NCI-H460 (cell line): ENCODE measurements at places on chromosomes 12 and 14. TPM values are rescaled to one million over a fixed set of nuclear protein-coding genes. Genes with fewer than 3 reads are reported as not detected.
A peak's percentile ranks its signal among the peaks of the same experiment; 100 is the strongest.

KRT6B gene
- not detected in 2 replicates for total RNA-seq

DNA sequence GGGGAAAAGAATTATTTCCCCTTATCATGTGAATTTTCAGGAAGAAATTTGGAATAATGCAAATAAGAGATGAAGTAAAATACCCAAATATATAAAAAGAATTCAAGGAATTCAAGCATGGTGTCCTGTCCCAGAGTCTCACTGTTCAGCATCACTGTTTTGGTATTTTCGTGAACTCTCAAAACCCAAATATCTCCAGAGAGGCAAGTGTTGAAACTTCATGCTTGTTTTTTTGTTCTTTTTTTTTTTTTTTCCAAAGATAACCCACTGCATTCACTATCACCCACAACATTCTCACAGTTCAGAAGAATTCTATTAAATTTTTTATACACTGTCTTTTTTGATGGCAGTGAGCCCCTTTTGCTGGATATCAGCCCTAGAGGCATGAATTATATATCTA, 354.9 kb downstream of the DIO2 start:
- DNase-seq = no peak

DNA sequence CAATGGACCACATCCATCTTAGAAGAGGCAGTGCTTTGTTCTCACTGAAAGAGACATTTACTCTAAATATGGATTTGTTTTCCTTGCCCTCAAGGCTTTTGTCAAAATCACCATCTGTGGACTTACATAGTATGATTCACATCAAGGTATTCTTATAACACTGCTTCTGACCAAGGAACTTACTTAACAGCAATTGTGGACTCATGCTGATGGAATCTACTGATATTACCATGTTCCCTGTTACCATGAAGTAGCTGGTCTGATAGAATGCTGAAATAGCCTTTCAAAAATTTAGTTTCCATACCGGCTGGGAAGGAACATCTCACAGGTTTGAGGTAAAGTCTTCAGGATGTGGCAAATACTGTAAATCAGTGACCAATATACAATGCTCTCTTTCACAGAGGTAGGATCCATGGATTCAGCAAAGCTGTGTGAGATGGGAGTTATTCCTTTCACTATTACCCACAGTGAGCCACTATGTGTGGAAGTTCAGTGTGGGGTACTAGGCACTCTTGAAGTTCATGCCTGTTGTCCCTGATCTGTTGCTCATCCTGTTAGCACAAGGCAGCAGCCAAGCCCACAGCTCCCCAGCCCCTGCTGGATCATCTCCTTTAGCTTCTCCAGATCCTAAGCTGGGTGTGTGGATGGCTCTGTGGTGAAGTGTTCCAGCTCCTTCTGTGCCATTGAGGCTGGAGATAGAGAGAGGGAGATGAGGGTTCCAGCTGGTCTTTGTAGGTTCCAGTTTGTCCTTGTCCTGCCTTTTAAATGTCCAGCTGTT, 126.4 kb downstream of the ATP23 start:
- no peak for DNase-seq

- DNase-seq = no peak
Observed at GRCh38 chr12:6104027-6104426, 20.4 kb downstream of the VWF start.

DNA sequence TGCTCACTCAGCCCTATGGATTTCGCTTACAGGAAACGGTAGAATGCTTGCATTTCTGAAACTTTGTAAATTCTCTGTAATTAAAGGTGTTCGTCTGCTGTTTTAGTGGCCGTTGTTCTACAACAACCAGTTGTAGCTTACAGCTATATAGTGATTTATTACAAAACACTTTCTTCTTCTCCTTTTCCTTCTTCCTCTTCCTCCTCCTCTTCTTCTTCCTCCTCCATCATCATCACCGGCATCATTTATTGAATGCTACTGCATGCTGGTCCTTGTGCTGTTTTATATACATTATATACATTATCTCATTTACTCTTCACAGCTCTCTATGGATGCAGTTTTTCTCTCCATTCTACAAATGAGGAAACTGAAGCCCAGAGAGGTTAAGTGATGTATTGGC, 6.4 kb downstream of the ETV6 start:
- no peak for DNase-seq

MFAP5 gene
- total RNA-seq = not detected in 2 replicates

DNA sequence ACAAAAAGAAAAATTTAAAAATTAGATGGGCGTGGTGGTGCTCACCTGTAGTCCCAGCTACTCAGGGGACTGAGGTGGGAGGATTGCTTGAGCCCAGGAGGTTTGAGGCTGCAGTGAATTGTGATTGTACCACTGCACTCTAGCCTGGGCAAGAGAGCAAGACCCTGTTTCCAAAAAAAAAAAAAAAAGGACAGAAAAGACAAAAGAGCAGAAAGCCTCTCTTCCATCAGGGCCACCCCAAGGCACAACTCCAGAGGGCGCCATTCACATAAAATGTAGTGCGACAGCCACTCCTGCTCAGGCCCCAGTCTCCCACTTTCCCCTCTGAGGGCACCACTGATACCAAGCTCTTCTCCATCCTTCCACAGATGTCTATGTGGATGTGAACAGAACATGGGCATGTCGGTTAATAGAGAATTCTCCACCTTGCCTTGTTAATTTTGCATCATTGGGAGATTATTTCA, 41.8 kb downstream of the DGLUCY start:
- no peak for DNase-seq

- DNase-seq = peak; percentile 56
Observed at GRCh38 chr12:108457006-108457733, 57.9 kb upstream of the FICD start.

GRCh38 chr12:128611736-128612135, 212.0 kb downstream of the SLC15A4 start:
- DNase-seq = no peak

TCHP gene
- total RNA-seq = 26.2 and 36.0 TPM in 2 replicates

- DNase-seq = no peak
Observed at GRCh38 chr12:63964301-63964700, 119.8 kb downstream of the SRGAP1 start.

TM9SF1 gene
- total RNA-seq = 61.4 and 63.5 TPM in 2 replicates

GRCh38 chr12:122013136-122013535, 8.5 kb upstream of the BCL7A start:
- no peak for DNase-seq

DNA sequence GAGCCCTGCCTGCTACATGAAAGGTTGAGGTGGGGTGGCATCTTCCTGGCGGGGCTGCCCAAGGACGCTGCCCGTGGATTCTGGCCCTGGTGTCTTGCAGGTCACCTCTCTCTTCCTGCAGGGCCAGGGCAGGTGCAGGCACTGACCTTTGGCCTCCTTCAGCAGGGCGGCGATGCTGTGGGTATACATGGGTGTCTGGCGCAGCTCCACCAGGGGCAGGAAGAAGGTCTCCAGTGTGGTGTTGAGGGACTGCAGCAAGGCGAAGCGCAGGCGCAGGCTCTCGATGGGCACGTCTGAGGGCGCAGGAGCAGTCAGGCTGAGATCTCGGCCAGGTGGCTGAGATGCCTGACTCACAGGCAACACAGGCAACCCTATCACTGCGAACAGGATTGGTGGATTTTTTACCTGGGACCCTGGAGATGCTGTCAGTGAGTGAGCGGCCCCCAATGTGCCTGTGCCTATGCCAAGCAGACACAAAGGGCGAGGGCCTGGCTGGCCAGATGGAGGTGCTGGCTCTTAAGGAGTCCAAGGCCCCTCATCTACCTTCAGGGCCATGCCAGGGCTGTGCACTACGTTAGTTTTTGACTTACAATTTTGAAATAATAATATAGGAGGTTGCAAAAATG, 45.7 kb downstream of the TRAFD1 start:
- DNase-seq = no peak

DNA sequence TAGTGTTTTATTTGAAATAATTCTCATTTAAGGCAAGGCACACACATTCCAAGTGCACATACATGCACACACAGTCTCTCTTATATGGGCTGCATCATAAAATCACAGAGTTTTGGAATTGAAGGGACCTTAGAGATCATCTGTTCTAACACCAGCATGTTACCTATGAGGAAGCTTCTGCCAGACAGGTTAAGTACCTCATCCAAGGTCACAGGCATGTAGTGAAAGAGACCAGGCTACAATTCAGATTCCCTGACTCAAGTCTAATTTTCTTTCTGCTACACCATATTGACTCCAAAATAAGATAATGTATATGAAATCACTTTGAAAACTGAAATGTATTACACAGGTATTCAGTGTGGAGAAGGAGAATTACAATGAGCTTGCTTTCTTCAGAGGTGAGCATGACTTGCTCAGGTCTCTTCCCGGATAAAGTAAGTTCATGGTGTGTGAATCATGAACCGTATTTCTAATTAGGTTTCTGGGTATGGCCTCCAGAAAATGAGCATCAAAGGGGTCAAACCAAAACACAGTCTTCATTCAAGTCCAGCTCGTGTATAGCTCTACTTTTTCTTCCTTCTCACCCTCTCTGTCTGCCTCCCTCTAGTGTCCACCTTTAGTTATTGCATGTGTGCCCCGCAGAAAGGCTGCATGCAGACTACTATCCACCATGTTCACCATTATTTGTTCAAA, 411.9 kb downstream of the FUT8 start:
- DNase-seq = peak; percentile 54

DNA sequence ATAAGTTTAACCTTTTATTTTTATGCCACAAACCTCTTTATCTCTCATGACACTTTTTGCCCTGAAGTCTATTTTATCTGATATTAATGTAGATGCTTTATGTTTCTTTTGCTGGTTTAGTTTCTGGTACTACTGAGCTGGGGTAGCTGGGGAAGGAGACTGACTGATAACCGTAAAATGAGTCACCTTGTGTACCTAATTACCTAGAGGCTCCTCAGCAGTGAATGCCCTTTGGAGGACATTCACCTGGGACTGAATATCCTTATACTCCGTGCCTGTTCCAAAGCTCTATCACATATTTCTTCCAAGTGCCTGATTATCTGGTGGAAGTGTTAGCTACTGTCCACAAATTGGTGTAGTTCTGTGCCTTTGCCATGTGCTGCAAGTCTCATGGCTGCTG, 13.9 kb downstream of the ATL1 start:
- no peak for DNase-seq

- DNase-seq = no peak
Observed at GRCh38 chr14:89757313-89757939, 197.1 kb downstream of the EFCAB11 start.

DNA sequence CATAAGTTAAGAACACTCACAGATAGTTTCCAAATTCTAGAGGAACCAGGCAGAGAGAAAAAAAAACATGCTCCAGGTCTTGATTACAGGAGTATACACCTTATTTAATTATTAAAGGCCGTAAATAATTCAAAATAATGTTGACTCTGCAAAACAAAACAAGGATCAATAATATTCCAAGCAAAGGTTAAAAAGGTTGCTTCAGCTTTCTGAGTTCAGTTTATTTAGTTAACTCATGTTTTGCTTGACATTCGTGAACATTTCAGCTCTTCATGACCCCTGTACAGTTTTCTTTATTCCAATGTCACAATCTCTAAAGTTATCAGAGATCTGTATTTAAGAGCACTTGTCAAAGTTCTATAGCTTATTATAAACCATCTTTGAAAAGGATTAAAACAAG, 19.6 kb downstream of the KLRF2 start:
- no peak for DNase-seq

- no peak for DNase-seq
Observed at GRCh38 chr14:69792887-69793421, 4.1 kb downstream of the SLC10A1 start.

GRCh38 chr12:24133384-24133783, 183.9 kb upstream of the SOX5 start:
- no peak for DNase-seq

CD163 gene
- total RNA-seq = not detected in 2 replicates

AMDHD1 gene
- total RNA-seq = 15.6 and 21.6 TPM in 2 replicates

DNA sequence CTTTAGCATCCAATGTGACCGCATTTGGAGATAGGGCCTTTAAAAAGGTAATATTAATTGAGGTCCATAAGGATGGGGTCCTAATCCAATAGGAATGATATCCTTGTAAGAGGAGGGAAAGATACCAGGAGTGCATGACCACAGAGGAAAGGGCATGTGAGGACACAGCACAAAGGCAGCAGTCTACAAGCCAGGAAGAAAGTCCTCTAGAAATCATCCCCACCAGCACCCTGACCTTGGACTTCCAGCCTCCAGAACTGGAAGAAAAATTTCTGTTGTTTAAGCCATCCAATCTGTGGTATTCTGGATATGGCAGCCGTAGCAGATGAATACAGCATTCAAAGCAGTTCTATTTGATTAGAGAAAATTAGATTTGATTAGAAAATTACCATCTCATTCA, 145.4 kb downstream of the STXBP6 start:
- DNase-seq = no peak

DNA sequence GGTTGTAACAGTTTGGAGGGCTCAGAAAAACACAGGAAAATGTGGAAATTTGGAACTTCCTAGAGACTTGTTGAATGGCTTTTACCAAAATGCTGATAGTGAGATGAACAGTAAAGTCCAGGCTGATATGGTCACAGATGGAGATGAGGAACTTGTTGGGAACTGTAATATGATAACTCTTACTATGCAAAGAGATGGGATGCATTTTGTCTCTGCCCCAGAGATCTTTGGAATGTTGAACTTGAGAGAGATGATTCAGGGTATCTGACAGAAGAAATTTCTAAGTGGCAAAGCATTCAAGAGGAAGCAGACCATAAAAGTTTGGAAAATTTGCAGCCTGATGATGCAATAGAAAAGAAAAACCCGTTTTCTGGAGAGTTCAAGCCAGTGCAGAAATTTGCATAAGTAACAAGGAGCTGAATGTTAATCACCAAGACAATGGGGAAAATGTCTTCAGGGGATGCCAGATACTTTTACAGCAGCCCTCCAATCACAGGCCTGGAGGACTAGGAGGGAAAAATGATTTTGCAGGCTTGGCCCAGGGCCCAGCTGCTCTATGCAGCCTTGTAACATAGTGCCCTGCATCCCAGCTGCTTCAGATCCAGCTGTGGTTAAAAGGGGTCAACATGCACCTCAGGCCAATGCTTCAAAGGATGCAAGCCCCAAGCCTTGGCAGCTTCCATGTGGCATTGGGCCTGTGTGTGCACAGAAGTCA, 572.7 kb upstream of the ATP2B1 start:
- no peak for DNase-seq

CCDC175 gene
- total RNA-seq = 0.12 TPM in 1 of 2 replicates, not detected in the other

GRCh38 chr12:42987216-42987650, 397.7 kb upstream of the PRICKLE1 start:
- DNase-seq = no peak

GRCh38 chr14:22314183-22314820, 274.7 kb downstream of the DAD1 start:
- peak; percentile 80 for DNase-seq

- no peak for DNase-seq
Observed at GRCh38 chr14:26377150-26377549, 220.7 kb downstream of the NOVA1 start.

- DNase-seq = no peak
Observed at GRCh38 chr12:101117842-101118241, 92.2 kb downstream of the SLC5A8 start.

MGP gene
- total RNA-seq = not detected in 2 replicates

FKBP3 gene
- total RNA-seq = 116 and 131 TPM in 2 replicates

- DNase-seq = no peak
Observed at GRCh38 chr14:55201219-55202101, 10.1 kb upstream of the DLGAP5 start.

SMCO3 gene
- not detected in 2 replicates for total RNA-seq

GYS2 gene
- not detected in 2 replicates for total RNA-seq
